ENCODE measurements at places on chromosomes 4 and X.

- DNase-seq: no peak
These were observed 77.6 kb upstream of the PAQR3 start for GRCh38 chr4:79016878-79017277.

GRCh38 chrX:46643636-46644035 is 70.1 kb downstream of the CHST7 start:
- no peak for DNase-seq

DNA sequence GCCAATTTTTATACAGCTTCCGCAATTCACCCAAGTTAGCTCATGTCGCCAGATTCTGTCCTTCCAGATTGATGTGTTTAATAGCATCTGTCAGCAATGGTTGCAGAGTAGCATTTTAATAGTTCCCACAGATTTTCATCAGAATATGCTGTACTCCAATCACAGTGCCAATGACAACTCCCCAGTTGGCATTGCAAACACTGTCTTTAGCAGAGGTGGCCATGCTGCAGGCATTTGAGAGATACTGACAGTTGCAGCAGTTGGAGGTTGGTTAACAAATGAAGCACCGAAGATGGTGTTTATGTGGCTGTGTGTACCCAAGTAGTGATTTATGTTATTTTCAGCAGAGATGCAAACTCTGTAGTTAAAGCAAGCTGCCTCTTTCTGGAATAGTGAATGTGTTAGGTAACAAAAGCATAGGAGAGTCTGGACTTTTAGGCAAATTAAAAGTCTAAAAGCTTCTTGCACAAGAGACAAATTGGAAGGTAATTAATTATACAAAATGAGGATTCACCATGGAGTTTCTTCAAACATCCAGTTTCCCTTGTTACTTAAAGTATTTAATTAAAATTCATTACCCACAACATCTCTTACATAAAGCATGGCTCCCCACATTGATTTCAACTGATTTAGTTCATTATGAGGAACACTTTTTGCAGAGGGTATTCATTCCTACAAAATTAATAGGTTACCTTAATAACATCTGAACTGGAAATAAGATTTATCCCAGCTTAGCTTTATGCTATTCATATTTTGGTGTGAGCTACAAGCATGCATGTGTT is 65.2 kb downstream of the PARM1 start:
- DNase-seq: no peak

GRCh38 chrX:37860721-37861120 is 13.3 kb upstream of the DYNLT3 start:
- DNase-seq: no peak

DNA sequence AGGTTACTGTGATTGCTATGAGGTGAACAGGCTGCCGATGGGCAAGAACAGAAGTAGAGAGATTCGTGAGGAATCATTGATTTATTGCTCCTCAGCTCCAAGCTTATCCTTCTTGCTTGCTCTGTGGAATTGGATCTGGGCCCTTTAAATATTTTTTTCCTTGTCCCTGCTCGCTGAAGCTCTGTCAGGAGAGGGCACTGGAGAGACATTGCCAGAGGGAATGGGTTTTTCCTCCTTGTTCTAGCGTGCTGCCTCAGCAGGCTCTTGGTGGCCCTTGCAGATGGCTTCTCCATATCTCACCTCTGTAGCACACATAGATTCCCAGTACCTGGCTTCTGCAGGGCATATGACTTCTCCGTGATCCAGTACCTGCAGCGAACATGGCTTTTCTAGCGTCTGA is 67.4 kb downstream of the CNGA2 start:
- DNase-seq: no peak

DNA sequence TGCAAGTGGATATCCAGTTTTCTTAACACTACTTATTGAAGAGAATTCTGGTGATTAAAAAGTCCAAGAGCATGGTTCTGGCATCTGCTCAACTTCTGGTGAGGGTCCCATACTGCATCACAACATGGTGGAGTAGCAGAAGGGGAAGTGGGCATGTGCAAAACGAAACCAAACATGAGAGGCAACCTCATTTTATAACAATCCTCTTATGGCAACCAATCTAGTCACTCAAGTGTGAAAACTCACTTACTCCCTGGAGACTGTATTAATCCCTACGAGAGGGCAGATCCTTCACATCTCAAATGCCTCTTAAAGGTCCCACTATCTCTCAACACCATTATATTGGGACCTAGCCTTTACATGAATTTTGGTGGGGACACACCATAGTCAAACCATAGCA is 55.4 kb upstream of the TRO start:
- no peak for DNase-seq

DNA sequence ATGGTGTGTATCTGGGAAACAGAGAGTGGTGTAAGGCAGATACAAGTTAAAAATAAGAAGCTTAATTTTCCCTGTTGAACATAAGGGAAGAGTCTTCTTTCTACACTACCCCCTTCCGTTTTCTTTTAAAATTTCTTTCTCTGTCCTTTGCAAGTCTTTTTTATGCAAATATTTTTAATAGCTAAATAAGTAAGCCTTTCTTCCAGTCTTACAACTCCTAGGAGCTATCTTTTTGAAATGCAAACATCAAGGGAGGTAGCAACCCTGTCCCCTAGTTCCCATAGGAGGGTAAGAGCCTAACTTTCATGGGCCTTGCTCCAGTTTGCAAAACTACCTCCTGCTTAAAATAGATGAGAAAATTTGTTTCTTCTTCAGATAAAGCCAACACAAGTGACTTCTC is 121.5 kb downstream of the MBNL3 start:
- DNase-seq: no peak

DNA sequence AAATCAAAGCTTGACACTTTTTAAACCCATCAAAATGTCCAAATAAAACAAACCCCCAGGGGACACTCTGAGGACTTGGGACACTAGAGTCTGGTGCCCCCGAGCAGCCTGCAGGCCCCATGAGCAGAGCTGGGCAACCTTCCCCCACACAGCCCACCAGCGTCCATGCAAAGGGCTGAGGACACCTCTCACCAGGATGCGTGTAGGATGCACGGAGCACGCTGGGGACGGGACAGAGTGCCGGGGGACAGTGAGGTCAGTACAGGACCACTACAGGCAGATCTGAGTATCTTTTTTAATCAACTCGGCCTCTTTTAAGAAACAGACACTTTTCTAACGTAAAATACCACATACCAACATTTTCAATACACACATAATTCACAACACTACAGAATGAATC is 6.9 kb downstream of the GAK start:
- DNase-seq: no peak

- DNase-seq: no peak
These were observed 79.2 kb downstream of the TRIML1 start for GRCh38 chr4:188218392-188218791.

DNA sequence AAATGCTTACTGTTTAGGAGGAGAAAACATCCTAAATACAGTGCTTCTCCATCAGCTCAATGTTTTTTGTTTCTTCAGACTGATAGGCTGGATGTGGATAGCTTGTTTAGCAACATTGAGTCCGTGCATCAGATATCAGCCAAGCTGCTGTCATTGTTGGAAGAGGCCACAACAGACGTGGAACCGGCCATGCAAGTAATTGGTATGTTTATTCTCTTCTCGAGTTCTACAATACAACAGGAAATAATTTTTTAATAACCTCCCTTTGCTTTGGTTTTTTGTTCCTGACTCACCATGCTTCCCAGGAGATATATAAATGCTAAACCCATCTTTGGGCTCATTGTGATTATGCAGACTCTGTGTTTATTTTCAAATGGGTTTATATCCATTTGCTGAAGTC is 60.9 kb downstream of the ARHGEF38 start:
- no peak for DNase-seq

DNA sequence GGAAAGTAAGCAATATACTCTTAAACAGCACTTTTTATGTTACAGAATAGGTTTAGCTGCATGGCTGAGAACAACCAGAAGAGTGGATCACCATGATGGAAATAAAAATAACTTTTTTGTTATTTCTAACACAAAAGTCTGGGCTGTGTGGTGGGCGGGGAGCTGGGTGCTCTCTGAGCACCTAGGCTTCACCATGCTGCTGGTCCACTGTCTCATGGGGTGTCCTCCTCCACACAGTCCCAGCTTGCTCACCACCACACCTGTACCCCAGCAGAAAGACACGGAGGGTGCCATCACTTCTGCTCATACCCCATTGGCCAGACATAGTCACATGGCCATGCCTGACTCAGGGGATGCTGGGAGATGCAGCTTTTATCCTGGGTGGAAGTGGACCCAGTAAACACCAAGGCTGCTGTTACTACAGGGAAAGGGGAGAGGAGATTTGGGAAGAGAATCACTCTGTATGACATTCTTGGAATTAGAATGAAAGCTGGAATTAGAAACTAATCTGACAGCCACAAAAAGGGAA is 45.0 kb downstream of the CPZ start:
- no peak for DNase-seq

GRCh38 chr4:40984051-40984450 is 230.3 kb downstream of the APBB2 start:
- no peak for DNase-seq

GRCh38 chrX:121569609-121570008 is 522.2 kb downstream of the GLUD2 start:
- DNase-seq: no peak

- DNase-seq: no peak
These were observed 295.4 kb upstream of the KLF3 start for GRCh38 chr4:38368613-38369012.

GRCh38 chr4:41665636-41666207 is 82.8 kb downstream of the PHOX2B start:
- no peak for DNase-seq

DNA sequence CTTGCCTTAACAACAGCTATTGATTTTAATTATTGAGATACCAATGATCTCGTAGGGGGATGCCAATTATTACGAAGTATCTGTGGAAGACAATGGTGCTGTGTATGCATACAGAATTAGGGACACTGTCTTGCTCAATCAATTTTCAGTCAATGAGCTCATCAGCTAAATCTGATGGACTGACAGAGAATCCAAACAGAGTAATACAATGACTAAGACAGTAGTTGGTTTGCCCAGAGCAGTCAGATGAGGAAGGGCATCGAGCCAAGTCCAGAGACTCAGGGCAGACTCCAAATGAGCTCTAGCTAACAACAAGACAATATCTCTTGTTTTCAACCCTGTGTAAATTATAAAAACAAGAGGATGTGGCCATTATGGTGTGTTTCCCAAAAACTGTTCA is 14.7 kb upstream of the GSX2 start:
- no peak for DNase-seq

- no peak for DNase-seq
These were observed 403.7 kb downstream of the MID1IP1 start for GRCh38 chrX:39204945-39205344.

GRCh38 chr4:25443851-25444250 is 66.8 kb downstream of the ANAPC4 start:
- no peak for DNase-seq

- DNase-seq: no peak
These were observed 6.9 kb downstream of the KLHL5 start for GRCh38 chr4:39068907-39069306.

GRCh38 chr4:169054879-169055278 is 44.8 kb upstream of the CBR4 start:
- no peak for DNase-seq

- no peak for DNase-seq
These were observed 26.3 kb downstream of the CNGA1 start for GRCh38 chr4:47990145-47990544.

GRCh38 chrX:22689290-22689689 is 310.5 kb upstream of the DDX53 start:
- DNase-seq: no peak

DNA sequence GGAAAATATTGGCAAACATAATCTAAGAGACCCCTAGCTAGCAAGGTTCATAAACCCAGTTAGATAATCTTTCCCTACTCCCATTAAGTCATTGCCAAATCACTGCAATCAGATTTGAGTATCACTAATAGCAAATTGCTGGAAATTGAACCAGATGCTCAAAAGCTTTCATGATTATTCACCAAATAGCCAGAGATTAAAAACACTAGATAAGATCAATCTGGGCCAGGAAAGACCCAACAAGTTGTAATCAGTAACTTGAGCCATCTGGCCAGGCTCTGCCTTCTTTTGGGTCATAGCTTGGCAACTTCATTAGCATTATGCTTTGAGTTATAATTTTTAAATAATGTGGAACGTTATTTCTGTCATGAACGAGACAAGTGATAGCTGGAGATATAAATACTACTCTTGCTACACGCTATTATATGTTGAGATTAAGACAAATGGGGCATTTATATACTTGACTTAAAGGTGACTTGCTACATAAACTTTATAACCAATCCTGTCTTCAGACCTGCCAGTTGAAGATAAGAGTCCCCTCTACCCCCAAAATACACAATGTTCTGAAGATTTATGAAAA is 196.6 kb upstream of the EDNRA start:
- DNase-seq: no peak

DNA sequence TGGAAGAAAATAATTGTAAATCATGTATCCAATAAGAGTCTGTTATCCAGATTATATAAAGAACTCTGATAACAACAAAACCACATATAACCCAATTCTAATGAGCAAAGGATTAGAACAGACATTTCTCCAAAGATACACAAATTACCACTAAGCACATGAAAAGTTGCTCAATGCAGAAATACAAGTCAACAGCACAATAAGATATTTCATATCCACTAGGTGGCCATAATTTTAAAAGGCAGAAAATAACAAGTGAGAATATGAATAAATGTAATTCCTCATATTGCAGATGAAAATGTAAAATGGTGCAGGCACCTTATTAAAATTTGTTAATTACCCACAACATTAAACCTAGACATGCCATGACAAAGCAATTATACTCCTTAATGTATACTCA is 73.9 kb upstream of the ZCCHC13 start:
- no peak for DNase-seq

DNA sequence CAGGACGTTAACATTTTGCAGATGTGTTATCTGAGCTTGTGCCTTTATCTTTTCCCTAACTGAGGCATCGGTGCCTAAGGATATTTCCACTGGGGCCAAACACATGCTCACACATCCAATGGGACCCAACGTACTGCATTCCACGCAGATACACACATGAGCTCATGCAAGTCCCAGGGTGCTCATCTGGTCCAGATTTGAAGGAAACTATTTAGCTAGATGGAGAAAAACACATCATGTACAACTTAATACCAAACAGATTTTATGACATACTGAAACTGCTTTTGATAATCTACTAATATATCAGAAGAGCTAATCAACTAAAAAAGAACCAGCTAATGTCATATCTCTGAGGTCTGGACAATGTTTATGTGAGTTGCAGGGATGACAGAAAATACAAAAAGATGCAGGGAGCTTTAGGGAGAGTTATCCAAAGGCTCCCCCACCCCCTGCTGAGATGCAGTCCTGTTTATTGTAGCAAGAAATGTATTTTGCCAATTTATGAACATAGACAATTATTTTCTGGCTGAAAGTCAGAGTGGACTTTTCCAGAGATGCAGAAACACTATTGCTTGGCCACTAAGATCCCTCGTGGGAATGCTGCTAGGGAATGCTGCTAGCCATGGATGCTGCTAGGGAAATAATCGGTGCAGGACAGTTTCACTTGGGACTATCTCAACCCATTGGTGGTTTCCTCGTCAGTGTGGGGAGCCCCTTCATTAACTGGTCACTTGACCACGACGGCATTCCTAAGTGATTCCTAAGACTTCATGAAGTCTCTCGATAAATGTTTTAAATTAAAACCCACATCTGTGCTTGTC is 172.8 kb downstream of the SMIM20 start:
- no peak for DNase-seq

- no peak for DNase-seq
These were observed 2.7 kb downstream of the ELOVL6 start for GRCh38 chr4:110195561-110196205.

- DNase-seq: no peak
These were observed 644.1 kb downstream of the MID1IP1 start for GRCh38 chrX:39445336-39445735.

- DNase-seq: peak; percentile 41
These were observed 651 bp upstream of the SAP30 start for GRCh38 chr4:173370130-173370476.
